ENCODE measurements at places on chromosomes 5 and 9.

DNA sequence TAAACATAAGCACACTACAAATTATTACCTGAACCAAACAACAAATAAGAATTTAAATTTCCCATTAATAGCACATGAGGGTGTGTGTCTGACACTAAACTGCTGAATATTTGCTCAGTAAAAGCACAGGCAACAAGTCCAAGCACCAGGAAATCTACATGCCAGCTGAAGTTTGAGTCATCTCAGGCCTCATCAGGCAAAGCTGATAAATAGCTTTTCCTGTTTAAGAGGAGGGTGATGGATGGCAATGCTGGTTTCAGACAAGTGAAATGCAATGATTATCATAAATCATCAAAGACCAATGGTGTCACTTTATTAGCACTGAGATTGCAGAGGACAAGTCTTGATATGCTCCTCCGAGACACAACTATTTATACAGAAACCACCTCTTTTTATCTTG is 1668.0 kb upstream of the C9orf72 start:
- no peak for DNase-seq

DNA sequence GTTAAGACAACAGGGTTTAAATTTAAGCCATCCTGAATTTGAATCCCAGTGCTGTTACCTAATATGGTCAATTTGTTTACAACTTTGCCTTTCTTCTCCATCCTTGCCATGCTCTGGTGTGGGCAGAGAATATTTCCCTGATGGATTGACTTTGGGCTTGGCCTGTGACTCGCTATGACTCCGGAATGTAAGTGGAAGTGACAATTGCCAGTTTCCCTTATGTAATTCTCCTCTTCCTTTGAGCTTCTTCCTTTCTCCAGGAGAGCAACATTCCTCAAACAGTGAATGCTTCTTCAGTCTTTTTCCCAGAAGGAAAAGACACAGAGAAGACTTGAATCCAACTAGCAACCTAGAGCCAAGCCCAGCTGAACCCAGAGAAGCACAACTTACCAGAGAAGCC is 159.1 kb downstream of the LURAP1L start:
- DNase-seq: no peak

GRCh38 chr5:81161012-81161601 is 72.0 kb upstream of the CKMT2 start:
- no peak for DNase-seq

DNA sequence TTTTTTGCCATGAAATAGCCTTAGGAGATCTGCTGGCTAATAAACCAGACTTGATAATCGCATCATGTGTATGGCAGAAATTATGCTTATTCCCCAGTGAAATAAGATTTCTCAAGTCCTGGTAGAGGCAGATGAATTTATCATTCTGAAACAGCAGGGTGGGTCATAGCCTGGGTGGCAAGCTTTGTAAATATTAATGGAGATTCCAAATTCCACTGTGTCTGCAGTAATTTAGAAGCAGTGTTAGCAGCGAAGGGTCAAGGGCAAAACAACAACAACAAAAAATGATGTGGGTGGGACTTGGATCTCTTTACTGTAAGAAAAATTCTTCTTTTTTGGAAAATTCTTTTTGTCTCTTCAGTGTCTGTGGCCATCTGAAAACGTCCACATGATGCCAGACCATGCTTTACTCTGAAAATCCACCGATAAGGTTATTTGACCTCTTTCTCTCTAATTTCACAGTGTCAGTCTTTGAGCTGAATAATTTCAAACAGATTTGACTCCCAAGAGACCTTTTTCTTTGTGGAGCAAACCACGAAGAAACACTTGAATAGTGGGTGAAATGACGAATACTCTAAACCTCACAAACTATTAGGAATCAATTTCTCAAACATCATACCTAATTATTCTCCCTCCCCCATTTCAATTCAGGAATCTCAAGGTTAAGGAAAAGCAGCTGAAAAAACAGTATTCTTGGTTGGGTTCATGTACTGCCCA is 106.0 kb upstream of the RPS23 start:
- DNase-seq: no peak

DNA sequence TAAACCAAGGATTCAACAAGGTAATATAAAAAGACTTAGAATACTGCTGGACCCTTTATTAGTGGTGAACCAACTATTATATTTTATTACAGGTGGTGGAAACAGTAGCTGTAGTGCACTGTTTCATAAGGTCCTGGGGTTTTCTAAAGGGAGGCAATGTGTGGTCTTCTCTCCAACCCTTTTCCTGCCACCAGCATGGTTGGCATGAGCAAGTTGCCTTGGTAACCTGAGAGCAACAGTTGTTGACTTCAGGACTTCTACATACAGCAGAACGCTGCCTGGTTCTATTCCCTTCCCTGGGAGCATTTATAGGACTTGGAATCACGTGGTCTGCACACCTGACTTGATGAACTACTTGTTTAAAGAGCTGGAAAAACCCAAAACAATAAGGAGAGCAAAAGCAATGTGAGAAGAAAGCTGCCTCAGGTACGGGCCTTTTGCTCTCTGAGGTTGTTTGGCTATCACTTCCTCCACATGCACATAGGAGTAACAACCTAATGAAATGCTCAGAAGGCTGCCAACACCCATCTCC is 81.1 kb upstream of the RAI14 start:
- DNase-seq: no peak

GRCh38 chr5:87027570-87027969 is 240.1 kb upstream of the RASA1 start:
- no peak for DNase-seq

- no peak for DNase-seq
Measured at GRCh38 chr9:120187758-120188157, 392.2 kb downstream of the CDK5RAP2 start.

- no peak for DNase-seq
Measured at GRCh38 chr5:151742870-151743294, 15.5 kb downstream of the ATOX1 start.

DNA sequence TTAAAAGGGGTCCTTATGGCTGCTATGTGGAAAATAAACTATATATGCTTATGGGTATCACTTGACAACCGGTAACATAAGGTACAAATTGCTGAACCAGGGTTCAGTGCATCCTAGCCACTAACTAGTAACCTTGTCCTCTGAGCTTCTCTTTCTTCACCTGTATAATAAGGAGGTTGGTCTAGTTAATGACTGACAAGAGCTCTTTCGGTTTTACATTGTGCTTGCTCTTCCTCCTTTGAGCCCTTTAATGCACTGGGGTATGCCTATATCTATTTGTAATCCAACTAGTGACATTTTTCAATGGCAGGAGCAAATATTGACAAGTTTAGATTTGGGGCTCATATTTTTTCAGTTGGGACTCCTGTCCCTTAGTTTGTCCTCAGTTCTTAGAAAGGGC is 66.1 kb downstream of the NPR3 start:
- DNase-seq: no peak

- no peak for DNase-seq
Measured at GRCh38 chr5:90747693-90748092, 189.1 kb downstream of the ADGRV1 start.

DNA sequence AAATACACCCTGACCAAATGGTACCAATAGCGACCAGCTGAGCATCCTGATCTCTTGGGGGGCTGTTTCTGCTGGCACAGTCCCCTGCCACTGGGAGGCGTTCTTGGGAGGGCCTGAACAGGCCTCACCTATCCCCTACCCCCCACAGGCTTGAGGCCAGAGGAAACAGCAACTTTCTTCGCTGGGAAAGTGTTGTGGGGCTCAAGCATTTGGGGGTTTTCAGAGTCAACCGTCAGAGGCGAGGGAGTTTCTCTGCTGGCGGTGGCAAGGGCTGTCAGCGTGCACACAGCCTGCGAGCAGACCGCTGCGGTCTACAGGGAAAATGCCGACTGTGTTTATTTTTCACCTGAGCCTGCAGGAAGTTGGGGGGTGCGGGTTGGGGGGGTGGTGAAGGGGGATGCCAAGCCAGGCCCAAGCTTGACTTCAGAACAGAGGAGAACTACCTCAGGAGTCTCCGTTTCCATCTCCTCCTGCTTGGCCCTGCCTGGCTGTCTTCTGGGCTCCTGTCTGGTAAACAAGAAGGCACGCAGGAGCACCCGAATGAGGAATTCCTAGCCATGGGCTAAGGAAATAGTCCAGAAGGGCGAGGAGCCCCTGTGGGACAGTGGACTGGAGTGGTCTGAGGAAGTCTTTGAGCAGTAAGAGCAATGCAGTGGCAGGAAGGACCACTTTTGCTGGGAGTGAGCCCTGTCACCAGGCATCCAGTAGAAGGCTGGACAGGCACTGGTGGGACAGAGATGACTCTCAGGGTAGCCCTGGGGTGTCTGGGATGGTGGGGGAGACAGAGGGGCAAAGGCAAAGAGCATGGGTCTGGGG is 18.1 kb downstream of the TCF7 start:
- peak; percentile 73 for DNase-seq

- DNase-seq: peak; percentile 43
Measured at GRCh38 chr9:134858051-134858841, 22.4 kb upstream of the FCN2 start.

DNA sequence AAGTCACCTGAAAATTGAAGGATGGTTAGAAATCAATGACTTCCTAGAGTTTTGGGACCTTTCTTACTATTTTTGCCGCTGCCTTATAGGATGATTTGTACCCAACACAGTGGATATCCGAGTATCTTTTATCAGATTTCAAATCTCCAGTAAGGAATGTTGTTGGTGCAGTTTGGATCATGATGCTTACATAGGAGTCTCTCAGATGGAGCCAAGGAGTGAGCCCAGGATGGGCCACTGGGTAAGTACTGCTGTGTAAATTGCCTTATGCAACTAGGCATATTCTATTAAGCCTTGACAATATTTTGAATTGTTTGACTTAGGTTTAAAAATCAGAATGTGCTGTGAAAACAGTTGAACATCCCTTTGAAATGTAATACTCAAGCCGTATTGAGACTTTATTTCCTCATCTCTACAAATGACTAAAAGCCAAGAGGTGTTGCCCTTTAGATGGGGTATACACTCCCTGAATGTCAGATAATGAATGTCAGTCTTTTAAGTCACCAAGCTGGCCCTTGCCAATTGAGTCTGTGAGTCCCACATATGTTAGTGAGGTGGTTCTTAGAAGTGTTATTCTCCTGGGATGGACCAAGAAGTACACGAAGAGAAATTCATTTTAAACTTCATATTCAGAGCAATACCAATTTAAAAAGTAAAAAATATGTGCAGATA is 271.8 kb upstream of the CTNND2 start:
- no peak for DNase-seq

DNA sequence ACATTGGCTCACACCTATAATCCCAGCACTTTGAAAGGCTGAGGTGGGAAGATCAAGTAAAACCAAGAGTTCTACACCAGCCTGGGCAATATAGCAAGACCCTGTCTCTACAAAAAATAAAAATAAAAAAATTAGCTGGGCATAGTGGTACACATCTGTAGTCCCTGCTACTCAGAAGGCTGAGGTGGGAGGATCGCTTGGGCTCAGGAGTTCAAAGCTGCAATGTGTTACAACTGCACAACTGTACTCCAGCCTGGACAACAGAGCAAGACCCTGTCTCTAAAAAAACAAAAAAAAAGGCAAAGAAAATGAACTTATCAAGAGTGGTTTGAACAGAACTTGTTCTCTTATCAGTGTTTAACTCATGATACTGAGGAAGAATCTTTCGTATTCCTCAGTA is 29.3 kb downstream of the AP3B1 start:
- no peak for DNase-seq

DNA sequence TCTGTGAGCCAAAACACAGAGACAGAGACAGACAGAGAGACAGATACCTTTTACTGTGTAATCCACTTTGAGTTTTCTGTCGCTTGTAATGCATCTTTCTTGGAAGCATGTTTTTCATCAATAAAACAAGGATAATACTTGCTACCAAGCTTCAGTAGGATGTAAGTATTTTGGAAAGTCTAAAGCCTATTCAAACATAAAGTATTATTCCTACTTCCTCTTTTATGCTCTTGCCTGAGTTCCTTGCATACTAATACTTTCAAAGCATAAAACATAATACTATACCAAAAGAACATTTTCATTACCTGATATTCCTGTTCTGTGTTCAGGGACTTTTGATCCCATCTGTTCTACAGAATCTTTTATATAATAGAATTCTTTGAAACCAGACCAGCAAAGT is 64.5 kb upstream of the SLC30A5 start:
- no peak for DNase-seq

- DNase-seq: no peak
Measured at GRCh38 chr5:131277875-131278740, 14.3 kb downstream of the CDC42SE2 start.

DNA sequence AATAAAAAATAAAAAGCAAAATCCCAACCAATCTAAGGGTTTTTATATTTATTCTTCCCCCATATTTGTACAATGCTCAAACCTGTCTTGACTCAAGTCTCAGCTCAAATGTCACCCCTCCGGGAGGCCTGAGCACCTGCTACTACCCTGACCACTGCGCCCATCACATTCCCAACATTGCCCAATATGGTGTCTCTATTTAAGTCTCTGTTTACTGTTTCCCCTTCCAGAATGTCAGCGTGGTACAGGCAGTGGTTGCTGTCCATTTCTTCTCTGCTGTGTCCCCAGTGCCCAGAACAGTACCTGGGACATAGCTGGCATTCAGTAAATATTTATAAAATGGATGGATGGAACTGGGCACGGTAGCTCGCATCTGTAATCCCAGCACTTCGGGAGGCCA is 47.3 kb upstream of the PRRC2B start:
- no peak for DNase-seq

GRCh38 chr9:75372499-75373268 is 284.4 kb downstream of the OSTF1 start:
- DNase-seq: no peak

- DNase-seq: no peak
Measured at GRCh38 chr9:111783857-111784256, 10.9 kb downstream of the SHOC1 start.

GRCh38 chr5:135219868-135220267 is 179.2 kb downstream of the MACROH2A1 start:
- no peak for DNase-seq

DNA sequence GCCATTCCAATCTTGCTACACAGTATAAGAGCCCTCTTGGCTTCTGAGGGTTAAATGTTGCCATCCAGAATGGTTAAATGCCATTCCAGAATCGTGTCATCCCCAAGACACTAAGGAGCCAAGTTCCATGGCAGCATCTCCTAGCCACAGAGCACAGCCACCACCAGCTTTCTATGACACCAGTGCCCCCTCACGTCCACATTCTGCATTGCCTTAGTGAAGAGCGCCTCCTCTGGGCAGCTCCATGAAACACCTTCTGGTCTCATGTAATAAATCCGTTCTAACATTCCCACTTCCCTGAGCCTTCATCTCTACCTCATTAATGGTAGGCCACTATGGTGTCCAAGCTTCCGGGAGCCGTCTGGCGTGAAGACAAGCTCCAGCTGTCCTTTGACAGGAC is 12.4 kb downstream of the CBY3 start:
- DNase-seq: peak; percentile 20

DNA sequence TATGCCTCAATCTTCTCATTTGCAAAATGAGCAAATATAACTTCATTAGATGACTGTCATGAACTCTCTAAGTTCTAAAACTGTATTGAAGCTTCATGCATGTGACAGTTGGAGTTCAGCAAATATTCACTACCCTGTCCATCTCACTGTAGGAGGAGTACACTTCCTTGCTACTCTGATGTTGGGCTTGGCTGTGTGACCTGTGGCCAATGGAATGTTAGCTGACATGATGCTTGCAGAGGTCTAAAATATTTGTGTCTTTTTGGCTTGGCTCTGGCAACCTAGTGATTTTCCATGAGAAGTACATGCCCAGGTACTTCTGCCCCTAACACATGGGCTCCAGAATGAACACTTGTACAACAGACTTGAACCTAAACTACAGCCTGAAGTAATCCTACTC is 203.1 kb upstream of the ANKH start:
- no peak for DNase-seq

GRCh38 chr9:112404508-112404932 is 24.6 kb downstream of the HSDL2 start:
- DNase-seq: no peak
